ENCODE measurements at places on chromosomes 6 and 20.
A peak's percentile ranks its signal among the peaks of the same experiment; 100 is the strongest.

DNA sequence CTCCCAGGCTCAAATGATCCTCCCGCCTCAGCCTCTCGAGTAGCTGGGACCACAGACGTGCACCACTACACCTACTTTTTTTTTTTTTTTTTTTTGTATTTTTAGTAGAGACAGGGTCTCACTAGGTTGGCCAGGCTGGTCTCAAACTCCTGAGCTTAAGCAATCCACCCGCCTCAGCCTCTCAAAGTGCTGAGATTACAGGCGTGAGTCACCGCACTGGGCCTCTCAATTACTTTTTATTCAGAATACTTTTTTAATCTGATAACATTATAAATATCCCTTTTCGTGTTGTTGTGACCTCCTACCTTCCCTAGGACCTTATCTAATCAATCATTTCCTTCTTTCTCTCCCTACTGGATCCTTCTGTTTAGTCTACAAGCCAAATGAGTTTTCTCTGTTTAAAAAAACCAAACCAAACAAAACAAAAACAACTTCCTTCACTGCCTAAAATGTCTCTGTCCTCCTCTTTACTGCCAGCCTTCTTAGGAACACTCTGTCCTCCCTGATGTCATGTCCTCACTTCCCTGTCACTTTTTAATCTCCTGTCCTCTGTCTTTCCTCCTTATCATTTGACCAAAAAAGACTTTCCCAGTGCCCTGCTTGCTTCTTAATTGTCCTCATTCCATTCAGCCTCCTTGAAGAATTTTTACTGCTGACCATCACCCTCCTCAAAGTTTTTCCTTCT lies 85.0 kb downstream of the CAP2 start:
- no peak for DNase-seq

DNA sequence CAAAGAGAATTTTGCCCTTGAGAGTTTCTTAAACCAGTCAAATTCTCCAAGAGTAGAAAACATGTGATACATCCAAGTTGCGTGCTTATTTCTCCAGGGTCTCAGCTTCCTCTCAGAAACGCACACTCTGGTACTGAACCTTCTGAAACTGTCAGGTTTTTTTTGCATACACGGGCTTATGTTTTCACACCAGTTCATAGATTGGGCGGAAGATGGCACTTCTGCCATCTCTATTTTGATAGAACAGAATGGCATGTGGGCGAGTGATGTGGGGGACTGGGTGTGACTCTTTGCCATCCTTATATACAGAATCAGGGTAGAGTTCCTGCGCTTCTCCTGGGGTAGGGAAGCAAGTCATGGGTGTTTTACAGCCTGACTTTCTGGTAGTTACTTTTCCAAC lies 56.4 kb downstream of the ADTRP start:
- DNase-seq, result no peak

- no peak for DNase-seq
Measured at GRCh38 chr6:144690666-144691065, 405.5 kb downstream of the UTRN start.

DNA sequence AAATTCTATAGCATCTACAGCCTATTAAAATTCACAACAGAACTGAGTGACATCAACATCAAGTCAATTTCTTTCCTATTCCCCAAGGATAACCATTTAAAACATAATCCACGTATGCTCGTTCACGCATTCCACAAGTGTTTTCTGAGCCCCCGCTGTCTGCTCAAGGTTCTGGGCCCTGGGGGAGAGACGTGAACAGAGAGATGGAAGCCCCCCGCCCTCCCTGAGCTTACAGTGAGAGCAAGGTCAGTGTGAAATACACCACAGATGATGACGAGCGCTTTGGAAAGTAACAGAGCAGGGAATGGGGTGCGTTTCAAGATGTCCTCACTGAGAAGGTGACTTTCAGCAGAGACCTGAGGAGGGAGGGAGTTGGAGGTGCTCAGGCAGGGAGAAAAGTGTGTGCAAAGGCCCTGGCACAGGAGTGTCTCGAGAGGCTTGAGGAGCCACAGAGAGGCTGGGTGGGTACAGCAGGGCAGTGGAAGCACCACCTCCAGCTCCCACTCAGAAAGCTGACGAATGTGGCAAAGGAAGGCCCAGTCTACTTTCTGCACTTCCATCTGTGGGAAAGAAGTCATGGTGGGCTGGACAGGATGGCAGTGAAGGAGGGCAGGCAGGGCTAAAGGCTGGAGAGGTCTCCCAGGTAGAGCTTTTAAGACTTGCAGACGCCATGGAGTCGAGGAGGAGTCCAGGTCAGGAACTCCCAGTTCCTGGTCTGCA lies 88.3 kb downstream of the DLL1 start:
- no peak for DNase-seq

GRCh38 chr20:17508756-17509155 lies 22.4 kb downstream of the BFSP1 start:
- no peak for DNase-seq

DNA sequence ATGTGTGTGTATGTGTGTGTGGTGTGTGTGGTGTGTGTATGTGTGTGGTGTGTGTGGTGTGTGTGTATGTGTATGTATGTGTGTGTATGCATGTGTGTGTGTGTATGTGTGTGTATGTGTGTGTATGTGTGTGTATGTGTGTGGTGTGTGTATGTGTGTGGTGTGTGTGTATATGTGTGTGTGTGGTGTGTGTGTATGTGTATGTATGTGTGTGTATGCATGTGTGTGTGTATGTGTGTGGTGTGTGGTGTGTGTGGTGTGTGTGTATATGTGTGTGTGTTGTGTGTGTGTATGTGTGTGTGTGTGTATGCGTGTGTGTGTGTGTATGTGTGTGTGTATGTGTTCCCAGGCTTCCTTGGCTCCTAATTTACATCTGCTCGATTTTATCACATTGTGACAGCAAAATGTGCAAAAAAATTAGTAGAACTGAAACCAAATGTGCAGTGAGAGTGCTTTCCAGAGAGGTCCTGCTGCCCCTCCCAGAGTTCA lies 234.5 kb downstream of the BMP7 start:
- DNase-seq, result no peak

DNA sequence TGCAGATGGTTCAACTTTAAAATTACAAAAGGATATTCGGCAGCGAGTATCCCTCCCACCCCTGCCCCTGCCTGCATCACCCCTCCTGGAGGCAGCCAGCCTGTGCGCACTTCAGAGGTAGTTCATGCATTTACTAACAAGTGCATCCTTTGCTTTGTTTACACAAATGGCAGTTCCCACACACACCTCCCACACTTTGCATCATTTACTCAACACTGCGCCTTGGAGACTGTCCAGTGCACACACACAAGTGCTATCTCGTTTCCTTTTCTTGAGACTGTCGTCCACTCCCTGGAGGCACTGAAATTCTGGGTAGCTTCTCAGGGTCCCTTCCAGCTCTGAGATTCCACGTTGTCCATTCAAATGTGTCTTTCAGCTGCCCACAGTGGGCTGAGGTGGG lies 53.1 kb upstream of the VSX1 start:
- DNase-seq, result no peak

DNA sequence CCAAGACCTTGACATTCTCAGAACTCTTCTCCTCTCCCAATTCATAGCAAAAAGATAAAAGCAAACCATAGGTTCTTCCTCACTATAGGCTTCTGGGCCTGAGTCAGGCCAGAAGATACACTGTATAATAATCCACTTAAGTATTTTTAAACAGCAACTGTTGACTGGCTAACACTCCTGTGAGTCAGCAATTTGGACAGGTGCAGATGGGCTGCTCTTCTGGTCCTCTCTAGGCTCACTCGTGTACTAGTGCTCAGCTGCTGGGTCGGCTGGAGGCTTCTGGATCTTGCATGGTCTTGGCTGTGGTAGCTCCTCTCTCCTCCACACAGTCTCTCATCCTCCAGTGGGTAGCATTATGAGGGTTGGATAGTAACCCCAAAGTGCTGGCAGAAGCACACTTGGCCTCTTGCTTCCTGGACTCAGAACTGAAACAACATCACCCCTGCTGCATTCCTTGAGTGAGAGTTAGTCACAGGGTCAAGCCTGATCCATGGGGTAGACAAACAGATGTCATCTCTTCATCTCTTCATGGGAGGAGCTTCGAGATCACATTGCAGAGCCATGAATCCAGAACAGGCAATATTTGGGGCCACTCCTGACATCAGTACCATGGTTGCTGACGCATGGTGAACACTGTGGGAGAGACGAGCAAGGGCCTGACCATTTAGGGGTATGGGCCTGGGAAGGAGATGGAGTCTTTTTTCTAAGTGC lies 86.9 kb downstream of the C6orf118 start:
- DNase-seq, result no peak

- no peak for DNase-seq
Measured at GRCh38 chr6:142695016-142695415, 250.0 kb downstream of the HIVEP2 start.

DNA sequence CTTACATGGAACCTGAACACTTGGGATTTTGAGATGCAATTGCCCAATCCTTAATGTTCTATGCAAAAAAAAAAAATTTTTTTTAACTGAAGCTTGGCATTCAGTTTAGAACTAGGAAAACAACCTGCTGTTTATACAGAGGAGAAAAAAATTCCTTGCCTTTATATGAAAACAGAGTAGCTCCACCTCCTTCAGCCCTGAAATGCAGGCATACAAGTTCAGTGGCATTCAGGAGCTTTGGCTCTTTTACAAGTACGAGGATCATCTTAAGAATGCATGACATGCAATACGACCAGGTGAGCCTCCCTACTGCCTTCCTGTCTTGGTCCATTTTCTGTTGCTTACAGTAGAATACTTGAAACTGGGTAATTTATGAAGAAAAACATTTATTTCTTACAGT lies 20.4 kb downstream of the PAX1 start:
- DNase-seq, result no peak

DNA sequence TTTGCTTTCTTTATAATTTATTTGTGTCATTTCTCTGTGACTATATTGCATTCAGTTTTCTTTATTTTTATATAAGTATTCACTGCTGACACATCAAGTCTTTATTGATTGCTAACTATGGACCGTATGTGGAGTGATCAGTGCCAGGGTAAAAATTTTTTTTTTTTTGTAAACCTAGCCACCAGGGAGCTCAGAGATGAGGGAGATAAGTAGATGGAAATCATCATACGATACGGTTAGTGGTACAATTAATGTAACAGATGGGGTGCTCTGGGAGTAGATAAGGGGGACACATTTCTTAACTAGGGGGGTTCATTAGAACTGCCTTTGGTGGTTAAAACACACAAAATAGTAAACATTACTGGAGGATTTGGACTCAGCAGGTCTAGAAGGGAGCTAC lies 68.3 kb downstream of the AFDN start:
- DNase-seq, result no peak

DNA sequence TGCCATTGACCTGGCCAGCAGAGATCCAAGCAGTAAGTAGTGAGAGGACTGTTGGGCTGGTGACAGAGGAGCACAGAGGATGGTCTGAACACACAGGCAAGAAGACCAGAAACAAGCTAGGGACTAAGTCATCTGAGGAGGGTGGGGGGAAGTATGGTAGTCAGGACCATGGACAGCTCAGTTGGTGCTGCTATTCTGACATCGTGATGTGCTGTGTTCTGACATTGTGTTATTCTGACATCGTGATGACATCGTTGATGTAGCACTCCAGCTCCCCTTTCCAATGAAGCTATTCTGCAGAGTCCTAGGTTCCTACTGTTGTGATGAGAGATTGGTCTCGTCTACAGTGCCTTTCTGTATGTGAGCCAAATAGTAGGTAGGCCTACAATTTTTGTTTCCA lies 28.7 kb downstream of the CFAP206 start:
- peak; percentile 15 for DNase-seq

GRCh38 chr6:109251839-109252238 lies 130.4 kb downstream of the CD164 start:
- no peak for DNase-seq

GRCh38 chr20:58229198-58229798 lies 845 bp upstream of the ANKRD60 start:
- DNase-seq, result no peak

- DNase-seq, result no peak
Measured at GRCh38 chr6:40320947-40321346, 266.2 kb downstream of the LRFN2 start.

DNA sequence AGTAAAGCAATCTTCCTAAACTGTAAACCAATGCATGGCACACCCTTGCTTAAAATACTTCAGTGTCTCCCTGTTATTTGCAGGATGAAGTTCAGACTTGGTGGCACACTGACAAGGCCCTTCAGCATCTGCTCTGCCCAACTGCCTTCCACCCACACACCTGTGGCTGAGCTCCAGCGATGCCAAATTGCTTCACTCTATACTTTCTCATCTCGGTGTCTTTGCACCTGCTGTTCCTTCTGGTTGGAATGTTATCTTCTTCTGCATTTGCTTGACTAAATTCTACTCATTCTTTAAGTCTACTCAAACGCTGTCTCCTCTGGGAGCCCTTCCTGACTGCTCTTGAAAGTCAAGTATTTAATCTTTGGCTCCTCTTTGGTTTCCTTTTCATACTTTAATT lies 100.1 kb upstream of the SUPT3H start:
- no peak for DNase-seq

Data from activated gamma-delta T cell treated with anti-CD3 and anti-CD28 coated beads, Interleukin-2, amount 50 U/mL, for 16 hours (primary cell).